PC-9 (cell line): ENCODE measurements at places on chromosomes 3 and 15. TPM values are rescaled to one million over a fixed set of nuclear protein-coding genes. Genes with fewer than 3 reads are reported as not detected.

DNA sequence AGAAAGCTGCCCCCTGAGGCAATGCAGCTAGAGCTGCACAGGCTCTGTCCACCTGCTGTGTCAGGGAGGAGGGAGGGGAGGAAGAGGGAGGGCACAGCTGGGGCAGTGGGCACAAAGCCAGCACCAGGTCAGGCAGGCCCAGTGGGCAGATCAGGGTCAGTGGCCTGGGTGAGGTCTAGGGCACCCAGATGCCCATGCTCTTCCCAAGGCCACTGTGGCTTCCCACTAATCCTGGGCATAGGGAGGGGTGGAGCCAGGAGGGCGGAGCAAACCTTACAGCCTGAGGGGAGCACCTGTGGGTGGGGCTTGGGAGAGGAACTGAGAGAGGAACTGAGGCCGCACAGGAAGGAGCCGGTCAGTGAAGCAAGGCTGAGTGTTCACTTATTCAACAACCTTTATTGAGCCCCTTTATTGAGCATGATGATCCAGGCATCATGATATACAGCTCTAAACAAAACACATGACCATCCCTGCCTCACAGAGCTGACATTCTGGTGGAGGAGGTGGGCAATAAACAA, 55.0 kb downstream of the RHCG start:
- H3K4me3 ChIP-seq = no peak overlapping the region
- no peak overlapping the region for H3K27ac ChIP-seq
- H3K27me3 ChIP-seq = peaks cover 42% of the 10 kb centered on the region
- H3K4me1 ChIP-seq = no peaks in the 10 kb centered on the region
- no peak for DNase-seq
- H3K36me3 ChIP-seq = no peaks in the 10 kb centered on the region

The CDAN1 gene
- total RNA-seq = 19.2 and 23.4 TPM in 2 replicates

GRCh38 chr15:71495398-71495780, 315.0 kb upstream of the NR2E3 start:
- no peak overlapping the region for H3K27ac ChIP-seq
- no peaks in the 10 kb centered on the region for H3K36me3 ChIP-seq
- H3K27me3 ChIP-seq = no peaks in the 10 kb centered on the region
- no peak overlapping the region for H3K4me3 ChIP-seq
- DNase-seq = no peak

- H3K27ac ChIP-seq = no peak overlapping the region; the same call in 1 of the 2 replicates
- no peak overlapping the region for H3K4me3 ChIP-seq
- H3K4me1 ChIP-seq = peaks cover 34% of the 10 kb centered on the region
- H3K36me3 ChIP-seq = peaks cover 21% of the 10 kb centered on the region
- no peak for DNase-seq
These were observed 21.5 kb downstream of the FAM174B start for GRCh38 chr15:92634060-92634459.

- no peak overlapping the region for H3K4me3 ChIP-seq
- H3K4me1 ChIP-seq = no peaks in the 10 kb centered on the region
- no peak for DNase-seq
- no peak overlapping the region for H3K27ac ChIP-seq
These were observed 31.1 kb downstream of the FBXL22 start for GRCh38 chr15:63628123-63628822.

GRCh38 chr15:58710701-58711100, 38.8 kb downstream of the ADAM10 start:
- no peak for DNase-seq
- H3K4me1 ChIP-seq = no peaks in the 10 kb centered on the region
- H3K36me3 ChIP-seq = 0 out of 2 replicates have a peak, but pooled peaks cover 4% of the 10 kb centered on the region
- peak overlapping the region; percentile 18; the same call in 1 of the 2 replicates for H3K27ac ChIP-seq

The CDHR4 gene
- total RNA-seq = 2.0 and 3.5 TPM in 2 replicates

DNA sequence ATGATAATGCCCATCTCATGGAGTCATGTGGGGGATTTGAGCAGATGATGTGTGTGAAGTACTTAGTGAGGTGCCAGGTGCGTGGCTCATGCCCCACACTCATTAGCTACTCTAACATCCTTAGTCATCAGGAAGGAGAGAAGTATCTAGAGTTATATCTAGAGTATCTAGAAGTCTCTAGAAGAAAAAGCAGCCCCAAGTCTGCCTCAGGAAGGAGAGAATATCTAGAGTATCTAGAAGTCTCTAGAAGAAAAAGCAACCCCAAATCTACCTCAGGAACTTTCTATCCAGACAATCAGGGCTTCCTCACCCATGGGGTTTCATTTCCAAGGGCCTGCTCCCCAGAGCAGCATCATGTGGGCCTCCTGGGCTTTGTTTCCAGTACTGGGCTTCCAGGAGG, 24.7 kb upstream of the DOCK3 start:
- no peaks in the 10 kb centered on the region for H3K27me3 ChIP-seq
- no peak overlapping the region for H3K27ac ChIP-seq
- H3K4me1 ChIP-seq = no peaks in the 10 kb centered on the region
- no peak for DNase-seq

DNA sequence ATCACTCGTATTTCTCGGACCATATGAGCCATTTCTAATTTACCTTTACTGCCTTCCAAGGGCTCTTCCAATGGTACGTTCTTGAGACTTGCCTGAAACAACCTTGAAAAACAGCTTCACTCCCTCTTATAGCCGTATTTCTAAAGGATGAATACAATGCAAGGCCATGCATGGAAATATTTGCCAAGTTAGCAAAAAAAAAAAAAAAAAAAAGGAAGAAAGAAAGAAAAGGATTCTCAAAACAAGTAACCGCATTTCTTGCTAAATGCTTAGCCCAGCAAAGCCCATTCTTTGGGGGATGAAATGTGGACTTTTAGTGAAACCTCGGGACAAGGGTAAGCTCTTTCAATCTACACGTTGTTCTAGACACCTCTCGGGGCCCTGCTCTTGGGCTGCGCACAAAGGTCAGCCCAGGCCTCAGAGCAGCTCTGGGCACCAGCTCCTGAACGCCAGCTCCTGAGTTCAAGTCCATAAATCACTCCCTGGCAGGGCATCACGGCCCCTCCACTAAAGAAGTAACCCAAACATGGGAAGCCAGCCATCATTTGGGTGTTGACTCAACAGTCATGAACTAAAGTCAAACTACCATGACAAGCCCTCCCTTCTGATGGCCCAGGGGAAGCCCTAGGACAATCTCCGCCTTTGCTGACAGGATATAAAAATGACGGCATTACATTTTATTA, 132.7 kb downstream of the ADAMTS17 start:
- no peak for DNase-seq
- H3K4me1 ChIP-seq = no peaks in the 10 kb centered on the region
- no peaks in the 10 kb centered on the region for H3K36me3 ChIP-seq
- no peak overlapping the region for H3K27ac ChIP-seq
- no peaks in the 10 kb centered on the region for H3K27me3 ChIP-seq
- H3K4me3 ChIP-seq = no peak overlapping the region

The SERINC4 gene
- total RNA-seq = 0.46 TPM in 1 of 2 replicates, not detected in the other

DNA sequence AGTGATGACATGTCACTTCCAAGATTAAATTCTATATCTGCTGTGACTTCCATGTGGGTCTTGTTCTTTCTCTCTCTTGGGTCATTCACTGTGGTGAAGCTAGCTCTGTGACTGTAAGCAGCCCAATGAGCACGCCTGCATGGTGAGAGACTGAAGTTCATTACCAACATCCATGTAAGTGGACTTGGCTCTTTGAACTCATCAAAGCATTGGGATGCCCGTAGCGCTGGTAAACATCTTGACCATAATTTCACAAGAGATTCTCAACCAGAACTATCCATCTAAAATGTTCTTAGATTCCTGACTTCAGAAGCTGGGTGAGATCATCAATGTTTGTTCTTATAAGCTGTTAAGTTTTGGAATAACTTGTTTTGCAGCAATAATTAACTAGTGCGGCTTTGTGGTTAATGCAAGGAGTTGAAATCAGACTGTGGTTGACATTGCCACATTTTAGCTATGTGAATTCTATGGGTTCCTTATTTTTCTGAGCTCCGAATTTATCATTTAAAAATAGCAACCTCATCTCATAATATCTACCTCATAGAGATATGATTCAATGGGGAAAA, 31.6 kb upstream of the LRRC3B start:
- H3K27me3 ChIP-seq = no peaks in the 10 kb centered on the region
- no peak overlapping the region for H3K4me3 ChIP-seq
- no peaks in the 10 kb centered on the region for H3K4me1 ChIP-seq
- no peak overlapping the region for H3K27ac ChIP-seq
- H3K36me3 ChIP-seq = no peaks in the 10 kb centered on the region

The CTNNB1 gene
- total RNA-seq = 251 and 293 TPM in 2 replicates

DNA sequence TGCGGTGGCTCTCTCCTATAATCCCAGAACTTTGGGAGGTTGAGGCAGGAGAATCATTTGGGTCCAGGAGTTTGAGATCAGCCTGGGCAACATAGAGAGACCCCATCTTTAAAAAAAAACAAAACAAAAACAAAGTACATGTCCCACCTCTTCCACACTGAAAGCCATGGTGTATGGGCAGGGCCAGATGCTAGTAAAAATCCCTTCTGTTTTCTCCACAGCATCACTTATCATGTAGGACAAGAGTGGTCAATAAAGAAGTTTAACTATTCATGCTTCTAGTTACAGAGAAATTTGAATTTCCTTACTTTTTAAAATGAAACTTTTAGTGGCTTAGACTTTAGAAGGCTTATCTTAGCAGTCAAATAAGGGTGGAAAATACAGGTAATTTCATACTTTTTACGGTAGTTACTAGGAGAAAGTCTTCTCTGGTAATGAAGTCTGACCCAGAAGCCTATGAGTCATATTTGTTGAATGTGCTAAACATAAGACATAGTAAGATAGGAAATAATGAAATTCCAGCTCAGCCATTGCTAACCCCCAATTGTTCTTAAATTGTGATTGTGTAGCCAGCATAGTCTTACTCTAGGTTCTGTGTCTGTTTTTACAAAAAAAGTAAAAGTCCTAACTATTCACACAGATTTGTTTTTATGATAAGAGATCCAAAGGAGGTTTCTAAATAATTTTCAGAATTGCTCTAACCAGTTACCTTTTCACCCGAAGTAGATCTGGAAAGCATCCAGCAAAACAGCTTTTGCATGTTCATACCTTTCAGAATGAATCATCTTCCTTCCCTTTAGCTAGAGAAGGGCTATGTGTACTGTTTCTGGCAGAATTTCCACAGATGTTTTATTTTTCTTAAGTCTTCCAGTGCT, 16.4 kb upstream of the ZNF609 start:
- H3K27me3 ChIP-seq = no peaks in the 10 kb centered on the region
- no peaks in the 10 kb centered on the region; the same call in 1 of the 2 replicates for H3K36me3 ChIP-seq
- peak overlapping the region; percentile 35; the same call in 1 of the 2 replicates for H3K4me3 ChIP-seq

DNA sequence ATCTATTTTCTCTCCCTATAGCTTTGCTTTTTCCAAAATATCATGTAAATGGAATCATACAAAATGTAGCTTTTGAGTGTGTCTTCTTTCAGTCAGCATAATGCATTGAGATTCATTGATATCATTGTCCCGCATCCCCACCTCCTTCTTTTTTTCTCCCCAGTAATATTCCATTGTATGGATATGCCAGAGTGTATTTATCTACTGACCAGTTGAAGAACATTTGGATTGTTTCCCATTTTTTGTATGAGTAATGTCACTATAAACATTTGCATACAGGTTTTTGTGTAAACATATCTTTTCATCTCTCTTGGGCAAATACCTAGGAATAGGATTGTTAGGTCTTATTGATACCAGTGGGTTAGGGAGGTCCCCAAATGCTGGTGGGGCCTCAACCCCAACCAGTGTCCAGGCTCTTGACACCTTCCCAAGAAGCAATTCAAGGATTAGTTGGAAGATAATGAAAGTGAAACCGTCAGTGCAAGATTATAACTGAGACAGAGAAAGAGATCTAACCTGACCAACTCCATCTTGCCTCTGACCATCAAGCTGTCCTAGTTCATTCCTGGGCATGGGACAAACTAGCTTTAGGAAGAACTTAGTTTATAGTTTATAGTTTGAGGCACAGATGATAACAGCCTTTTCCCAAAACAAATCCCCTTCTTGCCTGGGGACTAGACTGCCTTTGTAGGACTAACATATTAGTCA, 7.4 kb upstream of the SLC33A1 start:
- no peaks in the 10 kb centered on the region for H3K36me3 ChIP-seq
- no peak for DNase-seq

- H3K36me3 ChIP-seq = no peaks in the 10 kb centered on the region
- peaks cover 9% of the 10 kb centered on the region; the same call in 1 of the 2 replicates for H3K27me3 ChIP-seq
- H3K27ac ChIP-seq = no peak overlapping the region
- DNase-seq = no peak
These were observed 3.3 kb downstream of the CHRNA3 start for GRCh38 chr15:78617516-78617915.

- no peaks in the 10 kb centered on the region for H3K36me3 ChIP-seq
- no peak for DNase-seq
- no peaks in the 10 kb centered on the region for H3K4me1 ChIP-seq
- no peak overlapping the region for H3K4me3 ChIP-seq
- no peak overlapping the region for H3K27ac ChIP-seq
These were observed 147.9 kb downstream of the SST start for GRCh38 chr3:187522293-187522692.

DNA sequence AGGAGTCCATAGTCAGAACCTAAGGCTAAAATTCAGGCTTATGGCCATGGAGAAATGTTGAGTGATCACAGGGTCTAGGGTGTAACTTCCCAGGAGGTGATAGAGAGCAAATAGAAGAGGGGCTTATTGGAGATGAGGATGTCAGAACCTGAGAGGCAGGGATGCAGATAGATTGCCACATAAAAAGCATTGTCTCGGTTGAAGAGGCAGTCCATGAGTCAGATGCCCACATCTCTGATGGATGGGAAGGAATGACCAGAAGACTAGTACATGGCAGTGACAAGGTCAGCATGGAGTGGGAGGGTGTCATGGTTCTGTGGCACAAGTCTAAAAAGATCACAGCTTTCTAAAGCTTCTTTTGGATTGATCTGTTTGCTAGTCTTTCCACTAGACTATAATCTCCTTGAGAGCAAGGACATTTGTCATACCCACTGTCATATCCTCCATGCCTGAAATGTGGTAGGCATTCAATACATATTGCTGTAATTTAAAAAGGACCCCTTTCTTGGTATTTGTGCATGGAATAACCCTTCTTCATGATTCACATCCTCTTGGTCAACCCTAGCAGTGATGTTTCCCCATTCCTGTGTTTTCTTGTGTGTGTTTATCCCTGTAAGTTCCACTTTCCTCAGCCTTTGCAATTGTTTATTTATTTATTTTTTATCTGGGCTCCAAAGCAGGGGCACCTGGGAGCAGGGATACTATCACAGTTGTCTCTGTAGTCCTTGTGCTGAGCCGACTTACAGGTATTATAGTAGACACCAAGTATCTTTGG, 613.4 kb upstream of the CFAP20DC start:
- no peak for DNase-seq
- H3K36me3 ChIP-seq = no peaks in the 10 kb centered on the region
- no peak overlapping the region for H3K27ac ChIP-seq
- no peak overlapping the region for H3K4me3 ChIP-seq

DNA sequence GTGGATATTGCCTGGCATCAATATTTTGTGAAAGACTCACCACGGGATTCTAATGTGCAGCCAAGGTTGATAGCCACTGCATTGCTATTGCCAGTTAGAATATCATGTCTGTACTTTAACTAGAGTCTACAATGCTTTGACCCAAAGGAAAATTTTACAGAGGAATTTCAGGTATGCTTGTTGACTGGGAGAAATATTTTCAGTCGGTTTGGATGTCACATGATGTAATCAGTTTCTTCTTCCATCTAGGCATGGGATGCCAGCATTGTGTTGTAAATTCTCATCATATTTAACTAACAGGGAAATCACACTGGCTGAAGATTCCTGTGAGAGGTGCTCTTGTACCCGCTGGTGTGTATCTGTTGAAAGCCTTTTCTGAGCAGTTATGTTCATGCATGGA, 508.9 kb upstream of the ADAMTS9 start:
- no peaks in the 10 kb centered on the region for H3K36me3 ChIP-seq
- H3K4me3 ChIP-seq = no peak overlapping the region
- H3K4me1 ChIP-seq = no peaks in the 10 kb centered on the region
- H3K27ac ChIP-seq = no peak overlapping the region

- no peak overlapping the region for H3K4me3 ChIP-seq
- no peak overlapping the region for H3K27ac ChIP-seq
- H3K4me1 ChIP-seq = no peaks in the 10 kb centered on the region
- DNase-seq = no peak
These were observed 424.0 kb upstream of the PDZRN3 start for GRCh38 chr3:74048699-74049098.
